ENCODE measurements at places on chromosomes 3 and 15. TPM values are rescaled to one million over a fixed set of nuclear protein-coding genes. Genes with fewer than 3 reads are reported as not detected.

GRCh38 chr15:38670128-38671005, 105.8 kb upstream of the RASGRP1 start:
- DNase-seq: no peak

DNA sequence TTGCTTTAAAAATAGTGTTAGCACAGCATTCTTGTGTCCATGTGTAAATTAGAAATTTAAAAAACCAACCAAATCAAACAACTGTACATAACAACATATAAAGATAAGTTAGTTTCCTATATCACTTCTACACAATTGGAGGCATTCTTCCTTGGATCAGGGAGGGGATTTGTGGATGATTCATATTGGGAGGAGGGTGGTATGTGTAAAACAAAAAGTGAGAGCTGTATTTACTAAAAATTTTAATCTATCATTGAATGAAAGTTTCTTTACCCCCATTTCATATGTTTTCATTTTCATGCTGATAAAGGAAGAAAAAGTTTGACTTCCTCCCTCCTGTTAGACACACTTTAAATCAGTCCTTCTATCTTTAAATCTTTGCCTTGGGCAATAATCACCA, 325.0 kb downstream of the SATB1 start:
- DNase-seq: no peak

Gene AGBL1
- total RNA-seq: 77.9 TPM

DNA sequence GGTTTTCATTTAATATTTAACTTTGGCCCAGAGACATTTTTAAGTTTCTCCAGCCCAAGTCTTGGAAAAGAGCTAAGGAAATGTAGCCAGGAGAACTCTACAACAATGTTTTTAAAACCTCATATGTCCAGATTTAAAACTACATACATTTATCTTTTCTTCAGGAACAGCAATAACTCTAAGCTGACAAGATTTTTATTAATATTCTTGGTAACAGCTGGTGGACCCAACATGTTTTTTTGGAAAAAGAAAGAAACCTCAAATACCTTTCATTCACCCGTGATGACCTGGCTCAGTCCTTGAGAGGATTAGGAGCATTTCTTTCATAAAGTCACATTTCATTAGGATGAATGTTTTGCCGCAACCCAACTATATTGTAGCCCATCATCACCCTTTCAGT, 50.4 kb upstream of the CMSS1 start:
- DNase-seq: no peak

GRCh38 chr15:61106889-61107288, 122.2 kb downstream of the RORA start:
- DNase-seq: no peak

GRCh38 chr3:105367406-105368213, 901 bp downstream of the ALCAM start:
- DNase-seq: peak; percentile 54

DNA sequence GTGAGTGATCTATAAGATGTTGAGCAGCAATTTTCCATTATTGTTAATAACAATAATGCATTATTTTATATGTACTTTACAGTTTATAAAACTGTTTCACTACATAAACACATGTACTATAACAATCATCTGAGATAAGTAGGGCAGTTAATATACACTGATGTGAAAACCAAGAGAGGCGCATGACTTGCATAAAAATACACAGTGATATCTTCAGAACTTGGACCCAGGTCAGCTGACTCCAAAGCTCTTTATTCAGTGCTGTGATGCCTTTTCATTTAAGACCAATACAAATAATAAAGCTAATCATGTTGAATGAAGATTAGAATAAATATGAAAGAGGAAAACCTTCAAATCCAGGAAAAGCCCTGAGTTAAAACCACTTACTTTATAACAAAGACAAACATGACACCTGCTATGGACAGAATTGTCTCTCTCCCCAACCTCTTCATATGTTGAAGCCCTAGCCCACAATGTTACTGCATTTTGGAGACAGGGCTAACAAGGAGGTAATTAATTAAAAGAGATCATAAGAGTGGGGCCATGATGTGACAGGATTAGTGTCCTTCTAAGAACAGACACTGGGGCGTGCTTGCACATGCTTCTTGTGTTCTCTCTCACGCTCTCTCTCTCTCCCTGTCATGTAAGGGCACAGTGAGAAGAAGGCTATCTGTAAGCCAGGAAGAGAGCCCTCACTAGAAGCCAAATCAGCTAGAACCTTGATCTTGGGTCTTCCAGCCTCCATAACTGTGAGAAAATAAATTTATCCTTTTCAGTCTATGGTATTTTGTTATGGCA, 55.8 kb upstream of the TSPAN3 start:
- no peak for DNase-seq

- no peak for DNase-seq
Measured at GRCh38 chr15:90481023-90481422, 48.7 kb upstream of the CRTC3 start.

Gene PIF1
- 3.7 TPM for total RNA-seq

- DNase-seq: peak; percentile 85
Measured at GRCh38 chr15:28125673-28126651, 26.8 kb upstream of the OCA2 start.

DNA sequence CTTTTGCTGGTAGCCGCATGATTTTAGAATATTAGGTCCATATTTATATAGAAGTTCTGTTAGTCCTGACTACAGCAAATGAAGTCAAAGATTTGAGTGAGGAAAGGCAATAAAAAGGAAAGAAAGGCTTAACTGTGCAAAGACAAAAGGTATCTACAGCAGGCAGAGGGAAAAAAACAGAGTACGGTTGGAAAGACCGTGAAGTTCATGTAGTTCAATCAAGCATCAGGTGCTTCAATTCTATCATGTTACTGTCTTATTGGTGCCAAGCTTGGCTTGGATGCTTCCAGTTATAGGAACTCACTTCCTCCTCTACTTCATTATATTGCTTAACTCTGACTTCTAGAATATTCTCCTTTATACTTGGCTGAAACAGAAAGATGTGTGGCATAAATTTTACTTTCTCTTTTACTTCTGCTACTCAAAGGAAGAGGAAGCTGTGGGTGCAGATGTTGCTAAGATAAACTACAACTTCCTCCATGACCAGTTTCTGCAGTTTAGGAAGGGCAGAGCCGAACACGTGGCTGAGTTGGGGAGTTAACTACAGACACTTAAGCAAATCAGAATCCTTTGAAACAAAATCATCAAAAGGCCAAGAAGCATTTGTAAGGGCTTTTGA, 72.6 kb upstream of the ZBED2 start:
- DNase-seq: no peak

- DNase-seq: no peak
Measured at GRCh38 chr3:171828902-171829770, 14.0 kb upstream of the TMEM212 start.

- DNase-seq: no peak
Measured at GRCh38 chr3:66532160-66532587, 31.4 kb upstream of the LRIG1 start.
